ENCODE measurements at places on chromosomes 12 and 14.

GRCh38 chr14:89017417-89017816, 193.0 kb downstream of the TTC8 start:
- no peak for DNase-seq

- DNase-seq: no peak
These were observed 82.3 kb downstream of the DDX51 start for GRCh38 chr12:132061641-132062430.

DNA sequence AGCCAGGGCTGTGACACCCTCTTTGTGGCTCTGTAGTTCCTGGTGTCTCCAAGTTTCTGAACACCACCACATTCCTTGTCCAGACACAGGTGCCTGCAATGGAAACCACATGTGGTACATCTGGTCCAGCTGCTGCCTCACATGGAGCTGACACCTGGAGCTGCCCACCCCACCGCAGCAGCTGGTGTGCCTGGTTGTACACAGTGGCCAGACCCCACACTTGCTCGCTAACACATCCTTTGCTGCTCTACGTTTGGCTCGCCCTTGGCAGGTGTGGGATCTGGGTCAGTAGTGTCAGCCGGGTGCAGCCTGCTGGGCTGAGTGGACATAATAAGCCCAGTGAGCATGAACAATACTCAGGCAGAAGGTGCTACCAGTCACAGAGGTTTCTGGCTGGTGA, 198.9 kb downstream of the ADGRD1 start:
- no peak for DNase-seq

DNA sequence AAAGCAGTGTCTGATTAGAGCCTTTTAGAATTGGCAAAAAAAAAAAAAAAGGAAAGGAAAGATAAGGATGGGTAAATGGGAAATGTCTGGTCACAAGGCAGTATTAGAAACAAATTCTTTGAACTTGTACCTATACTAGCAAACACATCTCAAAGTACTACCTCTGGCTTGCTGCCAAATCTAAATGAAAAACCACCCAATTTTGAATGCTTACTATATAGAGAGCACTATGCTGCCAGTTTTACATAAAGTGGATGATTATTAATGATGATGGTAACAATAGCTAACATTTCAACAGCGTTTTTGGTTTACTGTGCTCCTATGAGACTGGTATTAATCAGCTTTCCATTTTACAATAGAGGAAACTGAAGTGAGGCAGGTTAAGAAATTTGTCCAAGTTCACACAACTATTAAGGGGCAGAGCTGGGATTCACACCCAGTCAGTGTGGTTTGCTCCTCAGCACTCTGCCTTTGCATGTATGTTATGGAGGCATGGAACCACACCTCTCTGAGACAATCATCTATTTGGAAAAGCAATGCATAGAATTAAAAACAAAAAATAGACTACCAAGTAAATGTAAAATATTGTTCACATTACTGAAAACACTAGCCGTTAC, 34.2 kb downstream of the ATP2B1 start:
- DNase-seq: no peak

GRCh38 chr12:95646781-95647190, 95.5 kb upstream of the USP44 start:
- DNase-seq: no peak

- DNase-seq: no peak
These were observed 50.7 kb upstream of the C12orf71 start for GRCh38 chr12:27133022-27133590.

- DNase-seq: no peak
These were observed 41.3 kb upstream of the HIF1A start for GRCh38 chr14:61654026-61654425.

DNA sequence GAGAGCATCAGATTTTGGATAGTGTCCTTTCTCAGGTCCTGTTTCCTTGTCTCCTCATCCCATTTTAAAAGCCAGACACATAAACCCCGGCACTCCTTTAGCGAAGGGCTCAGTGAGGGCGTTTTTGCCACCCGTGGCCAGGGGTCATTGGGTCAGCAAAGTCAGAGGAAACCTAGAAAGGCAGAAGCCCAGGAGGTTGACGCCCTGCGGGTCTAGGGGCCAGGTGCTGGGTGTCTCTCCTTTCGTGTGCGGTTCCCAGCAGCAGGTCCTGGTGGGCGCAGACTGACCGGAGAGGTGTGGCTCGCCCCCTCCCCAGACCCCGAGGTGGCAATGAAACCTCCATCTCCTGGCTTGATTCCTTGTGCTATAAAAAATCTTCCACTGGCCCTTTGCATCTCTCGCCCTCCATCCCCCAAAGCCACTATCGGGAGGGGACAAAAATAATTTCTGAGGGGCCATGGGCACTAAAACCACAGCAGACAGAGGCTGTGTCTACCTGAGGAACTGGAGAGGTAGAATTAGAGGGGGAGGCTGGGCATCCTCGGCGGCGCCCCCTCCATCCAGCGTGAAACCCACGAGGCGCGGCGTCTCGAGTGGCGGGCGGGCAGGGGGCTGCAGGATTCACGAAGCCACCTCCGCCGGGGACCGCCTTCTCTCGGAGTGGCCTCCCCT, 858 bp upstream of the FRMD6 start:
- no peak for DNase-seq

GRCh38 chr12:102959391-102959790, 1.9 kb downstream of the ASCL1 start:
- DNase-seq: no peak

DNA sequence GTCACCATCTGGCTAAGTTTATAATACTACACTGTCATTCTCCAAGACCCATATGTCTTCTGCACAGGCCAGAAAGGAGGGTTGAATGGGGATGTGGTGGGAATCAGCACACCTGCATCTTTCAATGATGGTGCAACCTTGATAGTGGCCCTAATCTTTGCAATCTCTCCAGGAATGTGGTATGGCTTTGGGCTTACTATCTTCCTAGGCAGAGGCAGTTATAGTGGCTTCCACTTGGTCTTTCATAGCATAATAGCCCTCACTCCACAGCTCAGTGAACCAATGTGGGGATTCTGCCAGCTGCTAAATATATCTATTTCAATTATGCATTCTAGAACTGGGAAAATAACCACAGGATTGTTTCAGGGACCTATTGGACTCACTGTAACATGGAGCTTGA, 61.8 kb upstream of the ATP2B1 start:
- peak; percentile 36 for DNase-seq

DNA sequence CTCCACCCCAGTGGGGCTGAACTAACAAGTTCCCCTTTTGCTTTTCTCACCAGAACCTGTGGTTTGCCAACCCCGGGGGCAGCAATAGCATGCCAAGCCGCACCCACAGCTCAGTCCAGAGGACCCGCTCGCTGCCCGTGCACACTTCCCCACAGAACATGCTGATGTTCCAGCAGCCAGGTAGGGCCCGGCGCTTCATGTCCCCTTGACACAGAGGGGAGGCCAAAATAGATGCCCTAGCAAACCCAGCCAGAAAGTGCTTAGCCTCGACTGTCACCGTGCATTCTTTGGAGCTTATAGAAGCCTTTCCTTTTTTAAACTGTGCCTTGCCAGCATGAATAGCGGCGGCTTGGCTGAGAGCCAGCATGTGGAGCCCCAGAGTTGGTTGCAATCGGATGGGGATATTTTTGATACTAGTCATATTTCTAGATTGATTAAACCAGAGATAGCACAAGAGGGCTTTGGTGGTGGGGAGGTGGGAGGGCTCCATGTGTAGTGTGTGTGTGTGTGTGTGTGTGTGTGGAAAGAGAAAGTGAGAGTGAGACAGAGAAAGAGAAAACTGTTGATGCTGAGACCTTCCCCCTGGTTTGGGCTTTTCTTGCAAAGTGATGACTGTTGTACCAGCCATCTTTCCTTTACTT, 126.1 kb downstream of the GCH1 start:
- DNase-seq: no peak

GRCh38 chr12:120093592-120094355, 22.8 kb downstream of the RAB35 start:
- no peak for DNase-seq

GRCh38 chr12:92859650-92860386, 69.3 kb downstream of the EEA1 start:
- peak; percentile 41 for DNase-seq

GRCh38 chr12:25207411-25207810, 12.4 kb downstream of the ETFRF1 start:
- DNase-seq: no peak

- no peak for DNase-seq
These were observed 4.6 kb downstream of the TAC3 start for GRCh38 chr12:57011438-57012424.

GRCh38 chr12:19740472-19741131, 301.3 kb downstream of the AEBP2 start:
- DNase-seq: no peak

DNA sequence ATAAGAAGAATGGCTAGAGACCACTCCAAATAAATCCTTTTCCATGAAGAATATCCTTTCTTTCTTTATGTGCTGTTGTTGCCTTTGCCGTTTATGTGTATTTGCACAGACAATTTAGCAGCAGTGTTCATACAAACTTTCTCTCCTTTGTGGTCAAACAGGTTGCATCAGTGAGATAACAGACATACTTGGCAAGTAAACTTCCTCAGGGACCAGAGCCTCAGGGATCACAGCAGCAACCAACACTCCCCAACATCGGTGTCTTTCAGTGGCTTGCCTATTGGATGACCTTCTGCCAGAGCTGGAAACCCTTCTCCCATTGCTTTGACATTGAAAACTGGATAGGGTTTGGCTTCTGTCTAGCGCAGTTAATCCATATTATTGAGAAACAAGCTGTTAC, 252.2 kb downstream of the BTG1 start:
- peak; percentile 12 for DNase-seq

DNA sequence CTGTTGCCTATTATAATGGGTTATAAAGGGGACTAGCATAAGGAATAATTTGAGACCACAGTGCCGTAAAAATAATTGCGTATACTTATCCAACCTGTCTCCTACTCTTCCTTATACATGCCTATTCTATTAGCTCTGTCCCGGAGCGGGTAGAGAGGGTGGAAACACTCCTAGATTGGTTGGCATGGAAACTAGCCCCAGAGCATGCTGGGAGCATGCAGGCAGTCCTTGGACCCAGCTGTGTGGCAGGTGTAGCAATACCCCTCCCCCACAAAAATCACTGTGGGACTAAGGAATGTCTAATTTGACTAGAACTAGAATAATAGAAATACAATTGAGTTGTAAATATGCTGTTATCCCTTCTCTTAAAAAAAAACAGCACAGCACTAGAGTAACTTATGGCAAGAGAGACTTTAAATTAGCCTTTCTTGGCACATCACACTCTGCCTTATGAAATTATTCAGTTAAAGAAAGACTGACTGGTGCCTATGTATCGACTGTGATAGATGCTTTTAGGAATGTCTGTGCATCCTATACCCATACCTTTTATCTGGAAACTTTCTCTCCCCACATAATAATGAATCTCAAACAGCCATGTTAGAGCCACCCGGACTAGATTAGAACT, 244.0 kb upstream of the DAAM1 start:
- DNase-seq: peak; percentile 91

DNA sequence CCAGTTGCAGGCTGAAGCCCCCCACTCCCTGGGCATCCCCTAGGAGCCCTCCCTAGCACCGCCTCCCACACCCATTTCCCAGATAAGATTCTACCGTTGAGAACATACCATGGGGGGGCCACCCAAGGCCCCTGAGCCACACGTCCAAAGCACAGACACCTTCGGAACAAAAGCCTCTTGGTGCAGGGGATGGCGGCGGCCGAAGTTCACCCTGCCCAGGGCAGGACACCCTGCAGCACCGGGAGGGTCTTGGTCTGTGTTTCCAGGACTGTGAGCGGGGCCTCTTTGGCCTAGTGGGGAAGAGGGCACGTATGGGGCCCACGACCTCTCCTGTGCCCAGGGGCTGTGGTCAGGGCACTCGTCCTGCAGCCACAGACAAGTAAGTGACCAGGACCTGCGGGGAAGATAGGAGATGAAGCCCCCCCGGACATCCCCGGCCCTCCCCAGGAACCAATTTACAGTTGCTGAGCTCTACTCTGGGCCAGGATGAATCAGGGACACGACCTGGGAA, 154.3 kb upstream of the C14orf180 start:
- no peak for DNase-seq

- DNase-seq: no peak
These were observed 6.5 kb downstream of the TAS2R19 start for GRCh38 chr12:11015775-11016430.

DNA sequence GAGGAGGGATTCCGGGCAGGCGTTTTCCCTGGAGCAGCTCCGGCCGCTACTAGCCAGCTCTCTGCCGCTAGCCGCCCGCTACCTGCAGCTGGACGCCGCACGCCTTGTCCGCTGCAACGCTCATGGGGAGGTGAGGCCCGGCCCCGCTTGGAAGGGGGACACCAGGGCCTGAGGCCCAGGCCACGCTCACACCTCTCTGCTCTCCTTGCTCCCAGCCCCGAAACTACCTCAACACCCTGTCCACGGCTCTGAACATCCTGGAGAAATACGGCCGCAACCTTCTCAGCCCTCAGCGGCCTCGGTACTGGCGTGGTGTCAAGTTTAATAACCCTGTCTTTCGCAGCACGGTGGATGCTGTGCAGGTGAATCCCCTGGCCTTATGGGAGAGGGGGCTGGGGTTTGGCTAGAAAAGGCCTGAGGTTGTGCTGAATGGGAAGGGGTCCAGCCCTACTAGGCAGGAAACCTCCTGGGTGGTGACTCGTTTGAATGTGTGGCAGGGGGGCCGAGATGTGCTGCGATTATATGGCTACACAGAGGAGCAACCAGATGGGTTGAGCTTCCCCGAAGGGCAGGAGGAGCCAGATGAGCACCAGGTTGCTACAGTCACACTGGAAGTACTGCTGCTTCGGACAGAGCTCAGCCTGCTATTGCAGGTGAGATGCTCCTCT, 597 bp downstream of the RNF31 start:
- DNase-seq: no peak

DNA sequence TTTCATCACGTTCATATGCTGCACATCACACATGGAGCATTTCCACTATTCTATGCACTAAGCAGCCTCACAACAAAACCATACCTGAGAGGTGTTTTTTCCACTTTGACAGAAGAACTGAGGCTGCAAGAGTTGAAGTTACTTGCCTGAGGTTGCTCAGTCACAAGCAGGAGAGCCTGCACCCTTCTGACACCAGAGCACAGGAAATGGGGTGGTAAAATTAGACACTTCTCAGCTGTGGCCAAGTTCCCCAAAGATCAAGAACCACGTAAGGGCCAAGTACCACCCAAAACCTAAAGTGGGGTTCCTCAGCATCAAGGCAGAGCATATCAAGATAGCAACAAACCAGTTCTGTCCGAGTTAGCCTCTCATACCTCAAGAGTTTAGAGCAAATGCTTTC, 185.8 kb downstream of the CAPZA3 start:
- DNase-seq: no peak
